ENCODE measurements at places on chromosomes 6 and 20.

GRCh38 chr6:41343641-41344187, 8.3 kb downstream of the NCR2 start:
- no peak for DNase-seq

DNA sequence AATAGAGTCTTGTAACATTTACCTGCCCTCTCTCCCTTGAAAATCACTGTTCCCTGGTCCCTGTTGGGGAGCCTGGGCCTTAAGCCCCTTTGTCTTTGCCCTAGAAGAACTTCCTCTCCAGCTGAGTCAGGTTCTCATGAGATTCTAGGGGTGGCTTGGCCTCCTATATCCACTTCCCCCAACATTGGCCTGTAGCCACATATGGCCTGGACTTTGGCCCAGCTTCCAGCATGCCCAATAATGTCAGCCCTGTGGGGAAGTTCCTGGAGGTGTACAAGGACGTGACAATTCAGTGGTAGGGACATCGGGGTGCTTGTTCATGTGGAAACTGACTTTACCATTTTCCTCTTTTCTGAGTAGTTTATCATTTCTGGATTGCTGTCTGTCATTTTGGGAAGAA, 17.2 kb upstream of the MAS1L start:
- DNase-seq, result no peak

GRCh38 chr6:137740091-137740755, 126.8 kb upstream of the TNFAIP3 start:
- DNase-seq, result no peak

- no peak for DNase-seq
These were observed 29.9 kb upstream of the PREP start for GRCh38 chr6:105432797-105433196.

DNA sequence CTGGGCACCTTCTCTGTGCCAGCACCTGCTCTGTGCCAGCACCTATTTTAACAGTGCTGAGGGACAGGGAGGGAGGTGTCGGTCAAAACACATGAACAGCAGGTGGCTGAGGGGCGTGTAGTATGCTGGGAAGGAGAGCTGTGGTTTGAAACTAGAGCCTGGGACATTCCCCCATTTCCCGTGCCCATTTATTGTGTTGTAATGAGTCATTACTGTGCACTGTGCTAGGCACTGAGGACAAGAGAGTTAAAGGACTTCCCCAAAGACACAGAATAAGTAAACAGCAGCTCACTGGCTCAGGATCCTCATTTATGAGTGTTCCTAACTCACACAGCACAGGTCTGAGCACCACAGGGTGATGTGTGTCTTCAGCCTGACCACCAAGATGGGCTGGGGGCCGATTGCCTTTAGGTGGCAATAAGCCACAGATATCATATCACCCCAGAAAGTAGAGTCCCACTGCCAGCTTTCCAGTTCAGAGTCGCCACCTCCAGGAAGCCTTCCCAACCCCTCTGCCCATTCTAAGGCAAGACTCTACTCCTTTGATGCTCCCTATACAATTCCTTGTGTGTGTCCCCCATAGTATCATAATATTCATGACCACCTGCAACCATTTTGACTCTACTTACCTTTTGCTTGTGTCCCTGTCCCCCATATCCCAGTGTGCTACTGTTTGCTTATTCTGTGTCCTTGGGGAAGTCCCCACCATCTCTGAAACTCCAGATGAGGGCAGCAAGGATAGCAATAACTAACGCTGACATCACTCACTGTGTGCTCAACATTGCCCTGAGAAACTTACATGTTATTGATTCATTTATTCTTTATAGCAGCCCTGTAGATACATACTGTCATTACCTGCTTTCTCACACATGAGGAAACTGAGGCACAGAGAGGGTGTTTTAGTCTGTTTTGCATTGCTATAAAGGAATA, 87.3 kb downstream of the TOX2 start:
- DNase-seq, result no peak

GRCh38 chr6:142648036-142648451, 296.9 kb downstream of the HIVEP2 start:
- no peak for DNase-seq

DNA sequence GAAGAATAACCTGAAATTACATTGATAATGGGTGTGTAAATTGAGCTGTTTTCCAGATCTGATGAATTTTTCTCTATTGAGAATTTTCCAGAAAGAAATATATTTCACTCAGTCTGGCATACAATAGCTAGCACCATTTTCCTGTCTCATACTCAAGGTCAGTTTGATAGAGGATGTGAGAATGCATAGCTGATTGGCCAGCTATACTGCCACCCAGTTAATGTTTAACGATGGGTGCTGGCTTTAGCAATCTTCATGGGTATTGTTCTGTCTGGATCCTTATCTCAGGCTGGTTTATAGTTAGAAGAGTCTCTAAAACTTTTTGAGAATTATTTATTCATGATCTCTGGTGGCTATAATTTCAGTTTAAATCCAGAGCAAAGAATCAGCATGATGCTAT, 147.4 kb downstream of the HDGFL1 start:
- DNase-seq, result no peak

DNA sequence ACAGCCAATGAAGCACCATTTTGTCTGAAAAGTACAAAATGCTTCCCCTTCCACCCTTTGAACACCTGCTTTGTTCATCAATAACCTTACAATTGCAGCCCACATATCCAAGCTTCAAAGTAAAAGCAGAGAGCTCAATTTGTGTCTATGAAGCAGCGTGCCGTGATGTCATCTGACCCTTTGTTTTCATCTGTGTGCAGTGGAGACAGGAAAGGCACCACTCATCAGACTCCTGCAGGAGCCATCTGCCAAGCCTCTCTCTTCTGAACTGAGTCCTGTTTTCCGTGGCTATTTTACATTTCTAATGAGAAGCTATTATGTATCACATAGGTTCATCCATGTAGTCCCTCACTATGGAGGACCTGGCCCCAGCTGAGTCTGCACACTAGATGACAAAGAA, 7.5 kb upstream of the LY86 start:
- no peak for DNase-seq

- no peak for DNase-seq
These were observed 17.1 kb downstream of the XKR7 start for GRCh38 chr20:31984981-31985471.

- no peak for DNase-seq
These were observed 31.4 kb upstream of the TASP1 start for GRCh38 chr20:13670160-13670559.

DNA sequence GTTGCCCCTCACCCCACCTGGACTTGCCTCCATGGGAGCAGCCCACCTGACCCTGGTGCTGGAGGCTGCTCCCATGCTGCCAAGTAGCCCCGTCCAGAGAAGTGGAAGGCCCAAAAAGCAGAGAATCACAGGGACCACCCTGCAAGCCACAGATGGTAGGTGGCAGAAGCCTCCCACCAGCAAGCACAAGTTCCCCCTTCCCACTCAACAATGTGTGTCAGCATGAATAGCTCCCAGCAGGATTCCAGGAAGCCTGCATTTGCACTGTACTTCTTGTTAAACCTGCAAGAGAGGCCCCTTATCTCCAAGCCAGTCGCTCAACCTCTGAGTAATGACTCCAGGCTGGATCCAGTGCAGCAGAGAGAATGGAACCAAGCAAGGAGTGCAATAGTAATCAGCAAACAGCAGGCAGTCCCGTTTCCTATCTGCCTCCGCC, 180.8 kb upstream of the CST7 start:
- DNase-seq, result no peak

DNA sequence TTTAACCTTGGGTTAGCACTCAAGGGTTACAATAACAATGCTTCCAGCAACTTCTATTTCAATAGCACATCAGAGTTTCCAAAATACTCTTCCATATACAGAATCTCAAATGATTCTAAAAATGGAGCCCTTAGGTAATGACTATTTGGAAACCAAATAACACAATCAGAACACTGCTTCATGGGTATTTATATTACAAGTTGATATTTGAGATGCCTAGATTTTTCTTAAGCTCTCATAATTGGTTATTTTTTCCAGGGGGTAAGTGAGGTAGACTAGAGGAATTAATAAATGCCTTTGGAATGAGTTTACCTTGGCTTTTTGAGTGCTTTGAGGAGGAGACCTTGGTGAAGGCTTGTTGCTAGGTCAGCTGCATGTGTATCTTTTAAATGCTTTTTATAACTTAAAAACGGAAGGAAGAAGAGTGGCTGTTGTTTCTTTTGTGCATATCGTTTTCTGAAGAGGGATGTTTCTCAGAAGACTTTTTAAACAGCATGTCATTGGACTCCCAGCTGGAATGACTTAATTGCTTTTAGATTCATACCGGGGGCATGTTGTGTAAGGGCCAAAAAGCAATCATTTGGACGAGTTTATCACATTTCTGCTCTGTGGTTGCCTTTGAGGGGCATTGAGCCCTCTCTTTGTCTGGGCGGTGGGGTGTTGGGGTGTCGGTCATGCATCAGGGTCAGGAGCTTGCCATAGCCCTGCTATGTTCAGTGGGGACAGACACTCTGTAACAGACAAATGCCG, 186.0 kb downstream of the DTNBP1 start:
- no peak for DNase-seq

DNA sequence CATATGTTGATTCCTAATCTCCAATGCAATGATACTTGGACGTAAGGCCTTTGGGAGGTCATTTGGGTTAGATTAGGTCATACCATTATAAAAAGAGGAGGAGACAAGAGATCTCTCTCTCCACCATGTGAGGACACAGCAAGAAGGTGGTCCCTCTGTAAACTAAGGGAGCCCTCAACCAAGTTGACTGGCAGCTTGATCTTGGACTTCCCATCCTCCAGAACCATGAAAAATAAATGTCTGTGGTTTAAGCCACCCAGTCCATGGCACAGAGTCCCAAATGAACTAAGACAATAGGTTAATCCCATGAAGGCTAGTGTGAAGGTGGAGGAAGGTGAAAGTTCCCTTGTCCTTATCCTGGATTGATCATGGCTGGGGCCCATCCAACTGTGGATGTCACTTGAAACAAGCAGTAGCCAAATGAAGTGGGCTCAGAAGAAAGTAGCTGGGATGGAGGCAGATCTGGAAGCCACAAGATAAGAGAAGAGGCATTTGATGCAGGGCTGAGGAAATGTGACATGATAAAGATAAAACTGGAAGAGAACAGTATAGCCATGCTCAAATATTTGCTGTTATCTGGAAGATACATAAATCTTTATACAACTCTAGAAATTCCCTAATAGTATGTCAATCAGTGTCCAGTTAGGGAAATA, 99.9 kb downstream of the BANF2 start:
- no peak for DNase-seq

- DNase-seq, result peak; percentile 52
These were observed at the start of gene SYCP2 for GRCh38 chr20:59933296-59933848. Gene SYCP2 (minus strand): TSS chr20:59933637. CDS start chr20:59922413, 11,224 bp downstream.

GRCh38 chr6:3305216-3305565, 46.4 kb downstream of the PSMG4 start:
- no peak for DNase-seq

- DNase-seq, result no peak
These were observed 81.8 kb downstream of the MLIP start for GRCh38 chr6:54192993-54193392.

- DNase-seq, result no peak
These were observed 107.6 kb downstream of the TMEM242 start for GRCh38 chr6:157215717-157216116.

GRCh38 chr6:20237677-20238460, 25.6 kb upstream of the MBOAT1 start:
- no peak for DNase-seq

- DNase-seq, result no peak
These were observed 137.6 kb downstream of the ZDHHC14 start for GRCh38 chr6:157518397-157519250.

DNA sequence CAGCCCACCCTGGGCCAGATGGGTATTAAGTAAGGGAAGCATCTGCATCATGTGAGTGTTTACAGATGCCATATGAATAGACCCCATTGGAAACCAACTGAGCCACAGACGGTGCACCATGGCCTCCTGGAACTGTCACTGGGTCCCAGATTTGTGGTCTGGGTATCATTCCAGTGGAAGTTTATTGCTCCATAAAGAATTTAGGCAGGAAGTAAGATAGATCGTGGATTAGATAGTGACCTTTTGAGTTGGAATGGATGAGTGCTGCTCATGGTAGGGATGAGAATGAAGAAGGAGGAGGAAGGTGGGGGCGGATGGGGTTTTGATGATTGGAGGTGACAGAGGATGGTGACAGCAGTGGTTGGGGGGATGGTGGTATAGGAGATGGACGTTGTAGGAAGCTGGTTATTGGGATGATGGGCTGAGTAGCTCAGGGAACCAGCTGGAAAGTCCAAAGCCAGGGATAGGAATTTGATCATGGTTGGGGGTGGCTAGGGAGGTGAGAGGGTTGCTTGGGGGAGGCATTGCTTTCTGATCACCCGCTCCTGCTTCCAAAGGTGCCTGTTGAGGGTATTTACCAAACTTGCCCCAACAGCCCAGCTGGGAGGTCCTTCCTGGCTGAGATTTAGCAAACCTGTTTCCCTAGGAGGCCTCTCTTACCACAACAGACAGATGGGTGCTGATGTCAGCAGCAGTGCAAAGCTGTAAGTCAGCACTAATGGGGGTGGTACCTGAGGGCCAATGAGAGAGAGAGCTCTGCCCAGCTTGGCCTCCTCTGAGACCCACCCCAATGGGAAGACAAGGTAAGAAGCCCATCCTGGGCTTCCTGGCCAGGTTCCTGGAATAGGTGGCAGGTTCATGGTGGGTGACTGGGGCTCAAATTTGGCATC, 78.0 kb downstream of the VEGFA start:
- no peak for DNase-seq

DNA sequence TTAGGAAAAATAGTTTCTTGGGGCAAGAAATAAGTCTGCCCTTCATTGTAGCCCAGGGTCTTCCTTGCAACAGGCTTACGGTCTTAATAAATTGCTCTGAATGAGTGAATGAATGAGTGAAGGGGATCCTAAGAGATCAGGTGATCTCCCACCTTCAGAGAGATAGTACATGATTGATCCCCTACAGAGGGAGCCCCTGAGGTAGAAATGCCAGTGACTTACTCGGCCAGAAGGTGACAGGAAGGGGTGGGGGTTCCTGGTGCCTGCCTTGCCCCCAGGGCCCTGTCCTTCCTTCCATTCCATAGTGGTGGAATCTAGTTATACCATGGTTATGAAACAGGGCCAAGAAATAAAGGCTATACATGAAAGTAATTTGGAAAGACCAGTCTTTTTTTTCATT, 215.3 kb upstream of the SSTR4 start:
- DNase-seq, result no peak
